ENCODE measurements at places on chromosomes 4 and X.
A peak's percentile ranks its signal among the peaks of the same experiment; 100 is the strongest.

DNA sequence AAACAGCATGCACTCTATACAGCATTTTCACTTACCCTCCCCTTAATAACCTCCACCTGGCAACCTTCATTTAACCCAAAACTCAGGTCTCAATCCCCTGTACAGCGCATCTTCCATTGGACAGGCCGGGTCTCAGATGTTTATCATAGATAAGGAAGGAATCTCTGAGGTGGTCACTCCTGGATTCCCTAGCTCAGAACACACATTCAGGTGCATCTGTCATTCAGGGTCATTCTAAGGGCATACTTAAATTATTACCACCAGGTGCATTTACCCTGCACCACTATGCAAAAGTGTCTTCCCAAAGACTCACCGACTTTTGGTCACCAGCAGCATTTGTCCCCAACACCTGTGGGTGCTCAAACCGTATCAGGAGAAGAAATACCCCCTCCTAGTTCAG, 144.2 kb downstream of the RELL1 start:
- no peak for DNase-seq
- H3K27ac ChIP-seq: no peak overlapping the region
- H3K4me3 ChIP-seq: no peak overlapping the region
- H3K36me3 ChIP-seq: no peaks in the 10 kb centered on the region
- no peaks in the 10 kb centered on the region for H3K4me1 ChIP-seq

GRCh38 chr4:76386566-76387305, 34.2 kb downstream of the CCDC158 start:
- DNase-seq: no peak
- no peaks in the 10 kb centered on the region for H3K4me1 ChIP-seq
- H3K4me3 ChIP-seq: no peak overlapping the region
- no peaks in the 10 kb centered on the region for H3K27me3 ChIP-seq
- H3K27ac ChIP-seq: no peak overlapping the region

- no peak overlapping the region for H3K4me3 ChIP-seq
- H3K36me3 ChIP-seq: no peaks in the 10 kb centered on the region
- no peak overlapping the region for H3K27ac ChIP-seq
Observed at GRCh38 chrX:152923599-152923998, 25.7 kb downstream of the ZNF185 start.

DNA sequence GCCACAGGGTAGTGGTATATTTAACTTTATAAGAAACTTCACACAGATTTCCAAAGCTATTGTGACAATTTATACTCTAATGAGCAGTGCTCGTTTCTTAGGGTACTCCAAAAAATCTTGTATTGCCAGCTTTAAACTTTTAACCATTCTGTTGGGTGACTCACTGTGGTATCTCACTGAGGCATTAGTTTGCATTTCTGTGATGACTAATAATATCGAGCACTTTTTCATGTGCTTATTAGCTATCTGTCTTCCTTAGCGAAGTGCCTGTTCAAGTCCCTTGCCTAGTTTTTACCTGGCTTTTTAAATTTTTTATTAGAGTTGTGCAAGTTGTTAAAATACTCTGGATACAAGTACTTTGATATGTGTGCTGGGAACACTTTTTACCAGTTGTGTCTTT, 5.5 kb downstream of the PNMA3 start:
- peaks cover 13% of the 10 kb centered on the region for H3K4me1 ChIP-seq
- H3K27ac ChIP-seq: no peak overlapping the region
- no peaks in the 10 kb centered on the region for H3K27me3 ChIP-seq
- H3K4me3 ChIP-seq: no peak overlapping the region

GRCh38 chr4:145934434-145935047, 4.1 kb downstream of the ZNF827 start:
- H3K27ac ChIP-seq: peak overlapping the region; percentile 96
- no peaks in the 10 kb centered on the region for H3K27me3 ChIP-seq
- no peak for DNase-seq
- no peak overlapping the region for H3K4me3 ChIP-seq
- no peaks in the 10 kb centered on the region for H3K36me3 ChIP-seq

GRCh38 chrX:652341-652741, 21.8 kb downstream of the SHOX start:
- H3K27me3 ChIP-seq: no peaks in the 10 kb centered on the region
- DNase-seq: no peak
- no peak overlapping the region for H3K27ac ChIP-seq
- H3K4me1 ChIP-seq: no peaks in the 10 kb centered on the region
- no peaks in the 10 kb centered on the region for H3K36me3 ChIP-seq

- H3K4me3 ChIP-seq: no peak overlapping the region
- H3K4me1 ChIP-seq: no peaks in the 10 kb centered on the region
- H3K27ac ChIP-seq: no peak overlapping the region
- peaks cover 7% of the 10 kb centered on the region for H3K36me3 ChIP-seq
Observed at GRCh38 chr4:119490335-119490734, 138.3 kb downstream of the PDE5A start.

- no peak overlapping the region for H3K27ac ChIP-seq
- H3K36me3 ChIP-seq: no peaks in the 10 kb centered on the region
- no peaks in the 10 kb centered on the region for H3K27me3 ChIP-seq
- no peaks in the 10 kb centered on the region for H3K4me1 ChIP-seq
Observed at GRCh38 chr4:186743261-186743660, 19.6 kb upstream of the FAT1 start.

GRCh38 chr4:15438939-15439524, 11.2 kb downstream of the C1QTNF7 start:
- H3K27ac ChIP-seq: no peak overlapping the region
- H3K27me3 ChIP-seq: no peaks in the 10 kb centered on the region
- H3K4me1 ChIP-seq: no peaks in the 10 kb centered on the region
- no peaks in the 10 kb centered on the region for H3K36me3 ChIP-seq
- no peak overlapping the region for H3K4me3 ChIP-seq

DNA sequence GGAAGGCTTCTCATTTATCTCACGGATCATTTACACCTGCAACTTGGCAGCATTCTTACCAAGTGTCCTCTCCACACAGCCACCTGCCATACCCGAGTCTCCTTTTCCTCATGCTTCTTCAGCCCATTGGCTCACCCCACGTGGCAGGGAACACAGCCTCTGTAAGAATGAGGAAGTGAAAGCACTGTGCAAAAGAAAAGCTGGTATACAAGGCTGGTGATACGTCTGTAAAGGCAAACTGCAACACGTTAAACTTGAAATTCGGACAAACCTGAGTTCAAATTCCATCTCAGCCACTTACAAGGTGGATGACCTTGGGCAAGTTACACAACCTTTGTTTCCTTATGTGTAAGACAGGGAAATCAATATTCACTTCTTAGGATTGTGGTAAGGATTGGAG, 164.0 kb upstream of the RASGEF1B start:
- H3K27me3 ChIP-seq: no peaks in the 10 kb centered on the region
- no peak for DNase-seq
- no peak overlapping the region for H3K4me3 ChIP-seq
- H3K27ac ChIP-seq: no peak overlapping the region

GRCh38 chrX:69388526-69388925, 115.6 kb upstream of the NALF2 start:
- H3K27me3 ChIP-seq: no peaks in the 10 kb centered on the region
- H3K27ac ChIP-seq: no peak overlapping the region
- H3K4me1 ChIP-seq: no peaks in the 10 kb centered on the region
- no peaks in the 10 kb centered on the region for H3K36me3 ChIP-seq
- H3K4me3 ChIP-seq: no peak overlapping the region

- H3K4me3 ChIP-seq: no peak overlapping the region
- H3K4me1 ChIP-seq: no peaks in the 10 kb centered on the region
- DNase-seq: no peak
- no peaks in the 10 kb centered on the region for H3K36me3 ChIP-seq
- no peak overlapping the region for H3K27ac ChIP-seq
Observed at GRCh38 chr4:16233569-16234177, 7.4 kb upstream of the TAPT1 start.

GRCh38 chrX:93593966-93594365, 79.4 kb downstream of the NAP1L3 start:
- no peaks in the 10 kb centered on the region for H3K36me3 ChIP-seq
- no peaks in the 10 kb centered on the region for H3K4me1 ChIP-seq
- H3K4me3 ChIP-seq: no peak overlapping the region
- DNase-seq: no peak

GRCh38 chr4:152780267-152780778, 569 bp downstream of the ARFIP1 start:
- H3K4me3 ChIP-seq: peak overlapping the region; percentile 74
- no peaks in the 10 kb centered on the region for H3K4me1 ChIP-seq
- peak overlapping the region; percentile 86 for H3K27ac ChIP-seq
- H3K36me3 ChIP-seq: no peaks in the 10 kb centered on the region
- H3K27me3 ChIP-seq: no peaks in the 10 kb centered on the region

DNA sequence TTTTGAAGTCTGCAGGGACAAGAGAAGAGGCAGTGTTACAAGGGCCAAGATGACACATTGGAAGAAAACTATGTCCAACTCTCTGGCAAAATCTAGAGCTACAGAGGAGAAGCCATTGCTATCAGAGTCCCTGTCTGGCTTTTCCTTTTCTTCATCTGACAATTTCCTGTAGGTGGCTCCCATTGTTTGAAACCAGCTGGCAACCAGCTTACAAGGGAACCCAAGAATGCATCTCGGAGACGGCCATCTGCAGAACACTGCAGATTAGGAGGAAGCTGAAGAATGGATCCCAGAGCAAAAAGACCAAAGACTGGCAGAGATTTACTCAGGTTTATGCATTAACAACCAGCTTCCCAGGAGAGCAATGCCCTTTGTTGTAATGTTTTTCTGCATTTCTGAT, 216.2 kb upstream of the CTSO start:
- no peaks in the 10 kb centered on the region for H3K36me3 ChIP-seq
- no peak for DNase-seq
- H3K27ac ChIP-seq: no peak overlapping the region
- no peaks in the 10 kb centered on the region for H3K27me3 ChIP-seq

GRCh38 chrX:13090339-13091110, 46.1 kb upstream of the FAM9C start:
- H3K4me1 ChIP-seq: peaks cover 13% of the 10 kb centered on the region
- peak overlapping the region; percentile 64 for H3K27ac ChIP-seq
- no peaks in the 10 kb centered on the region for H3K27me3 ChIP-seq

DNA sequence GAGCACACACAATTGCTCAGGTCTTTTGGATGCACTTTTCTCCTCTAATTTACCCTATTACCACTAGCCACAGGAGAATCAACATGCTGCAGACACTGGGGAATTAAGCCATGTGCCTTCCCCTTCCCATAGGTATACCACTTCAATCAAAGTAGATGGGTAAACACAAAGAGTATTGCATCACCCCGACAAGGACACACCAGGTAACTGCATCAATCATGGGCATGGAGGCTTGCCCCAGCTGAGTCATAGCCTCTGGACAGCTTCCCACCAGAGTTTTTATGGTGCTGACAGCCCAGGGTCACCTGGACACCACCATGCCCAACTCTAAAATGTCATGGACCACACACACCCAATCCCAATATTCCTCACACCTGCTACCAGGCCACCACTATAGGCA, 197.2 kb upstream of the AR start:
- no peak overlapping the region for H3K4me3 ChIP-seq
- no peaks in the 10 kb centered on the region for H3K36me3 ChIP-seq
- no peaks in the 10 kb centered on the region for H3K4me1 ChIP-seq
- no peaks in the 10 kb centered on the region for H3K27me3 ChIP-seq

DNA sequence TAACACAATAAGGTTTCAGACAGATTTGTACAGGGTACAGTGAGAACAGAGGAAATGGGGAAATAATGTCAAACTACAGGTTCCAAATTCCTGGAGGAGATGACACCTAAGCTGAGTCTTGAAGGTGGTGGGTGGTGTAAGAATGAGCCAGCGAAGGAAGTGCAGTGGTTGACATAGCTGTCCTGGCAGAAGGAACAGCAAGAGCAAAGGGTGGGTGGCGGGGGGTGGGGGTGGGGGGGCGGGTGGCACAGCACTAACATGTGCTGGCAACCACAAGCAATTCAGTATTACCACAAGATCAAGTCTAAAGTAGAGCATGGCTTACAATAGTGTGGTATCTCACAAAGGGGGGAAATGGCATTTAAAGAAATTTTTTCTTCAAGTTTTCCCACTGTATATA, 13.1 kb upstream of the G3BP2 start:
- H3K27me3 ChIP-seq: no peaks in the 10 kb centered on the region
- no peak overlapping the region for H3K4me3 ChIP-seq
- no peaks in the 10 kb centered on the region for H3K36me3 ChIP-seq
- H3K4me1 ChIP-seq: no peaks in the 10 kb centered on the region
- H3K27ac ChIP-seq: no peak overlapping the region

DNA sequence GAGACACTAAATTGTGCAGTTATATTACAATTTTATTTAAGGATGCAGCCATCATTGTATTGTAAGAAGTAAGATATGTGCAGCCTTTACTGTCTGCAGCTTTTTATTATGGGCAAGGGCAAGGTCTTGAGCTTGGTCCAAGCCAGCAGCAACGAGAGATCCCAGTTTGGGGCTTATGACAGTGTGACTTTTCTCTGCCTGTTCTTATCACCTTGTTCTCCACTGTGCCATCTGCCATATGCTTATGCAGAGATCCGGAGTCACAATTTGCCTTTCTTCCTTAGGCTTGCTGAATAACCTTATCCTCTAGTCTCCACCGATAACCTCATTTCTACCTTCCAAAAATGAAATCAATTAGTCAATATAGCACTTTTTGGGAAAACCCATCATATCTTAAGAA, 30.4 kb downstream of the MAPK10 start:
- H3K27me3 ChIP-seq: no peaks in the 10 kb centered on the region
- H3K27ac ChIP-seq: no peak overlapping the region
- no peak for DNase-seq
- H3K36me3 ChIP-seq: no peaks in the 10 kb centered on the region
- no peaks in the 10 kb centered on the region for H3K4me1 ChIP-seq

DNA sequence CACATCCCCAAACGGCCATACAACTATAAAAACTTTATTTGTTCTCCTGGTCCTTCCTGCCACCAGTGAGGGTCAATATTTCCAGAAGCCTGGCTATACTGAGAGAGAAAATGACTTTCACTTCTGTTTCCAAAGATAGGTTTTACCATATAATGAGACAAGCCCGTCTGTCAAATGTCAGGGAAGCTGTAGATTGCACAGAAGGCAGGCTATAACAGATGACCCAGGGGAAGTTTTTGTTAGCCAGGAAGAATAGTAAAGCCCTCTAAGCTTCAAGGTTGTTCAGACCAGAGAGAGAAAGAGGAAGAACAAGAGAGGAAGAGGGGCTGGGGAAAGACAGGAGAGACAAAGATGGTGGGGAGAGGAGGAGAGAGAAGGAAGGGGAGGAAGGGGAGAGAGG, 217.5 kb downstream of the GBA3 start:
- no peaks in the 10 kb centered on the region for H3K27me3 ChIP-seq
- H3K4me3 ChIP-seq: no peak overlapping the region
- no peaks in the 10 kb centered on the region for H3K36me3 ChIP-seq

GRCh38 chr4:55820279-55820678, 689 bp downstream of the EXOC1L start:
- H3K27ac ChIP-seq: no peak overlapping the region
- no peaks in the 10 kb centered on the region for H3K36me3 ChIP-seq
- no peak overlapping the region for H3K4me3 ChIP-seq
- H3K27me3 ChIP-seq: no peaks in the 10 kb centered on the region

- no peaks in the 10 kb centered on the region for H3K4me1 ChIP-seq
- no peak for DNase-seq
- no peak overlapping the region for H3K4me3 ChIP-seq
- no peaks in the 10 kb centered on the region for H3K36me3 ChIP-seq
- H3K27me3 ChIP-seq: no peaks in the 10 kb centered on the region
- no peak overlapping the region for H3K27ac ChIP-seq
Observed at GRCh38 chrX:68018248-68019203, 414.8 kb downstream of the OPHN1 start.

Data from right atrium auricular region (tissue), 2 donors.